ENCODE measurements at places on chromosomes 12 and 14.

DNA sequence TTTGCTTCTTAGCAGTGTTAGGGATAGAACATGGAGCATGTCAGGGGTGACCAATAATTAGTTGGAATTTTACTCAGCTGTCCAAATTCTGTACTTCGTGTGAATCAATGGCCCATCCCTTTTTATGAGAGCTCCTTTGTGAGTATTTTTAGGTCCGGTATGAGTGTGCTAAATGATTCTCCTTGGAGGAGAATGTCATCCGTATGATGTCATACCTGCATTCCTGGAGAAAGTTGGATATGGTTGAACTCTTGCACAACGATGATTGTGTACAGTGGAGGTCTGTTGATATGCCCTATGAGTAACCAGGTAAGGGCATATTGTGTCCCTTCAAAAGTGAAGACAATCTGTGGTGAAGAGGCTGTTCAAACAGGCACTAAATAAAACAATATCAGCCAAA, 400.8 kb downstream of the GXYLT1 start:
- DNase-seq = no peak

GRCh38 chr12:54459355-54459754, 14.0 kb downstream of the GTSF1 start:
- no peak for DNase-seq

DNA sequence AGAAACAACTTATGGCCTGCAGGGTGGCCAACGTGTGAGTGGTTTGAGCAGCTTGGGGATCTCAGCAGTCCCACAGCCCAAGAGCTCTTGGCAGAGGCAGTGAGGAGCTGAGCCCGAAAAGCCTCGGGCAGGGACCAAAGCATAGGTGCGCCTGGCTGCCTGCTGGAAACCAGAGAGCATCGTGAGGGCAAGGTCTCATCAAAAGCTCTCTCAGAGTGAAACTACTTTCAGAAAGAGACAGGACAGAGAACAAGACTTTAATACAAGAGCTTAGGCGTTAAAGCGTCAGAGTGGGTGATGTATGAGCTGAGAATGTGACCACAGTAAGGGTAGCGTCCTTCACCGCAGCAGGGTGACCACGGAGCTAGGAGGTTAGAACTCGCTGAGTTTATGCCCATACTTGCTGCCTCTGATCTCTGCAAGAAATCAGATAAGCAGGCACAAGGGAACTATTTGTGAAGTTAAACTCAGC, 30.8 kb downstream of the LGMN start:
- no peak for DNase-seq

DNA sequence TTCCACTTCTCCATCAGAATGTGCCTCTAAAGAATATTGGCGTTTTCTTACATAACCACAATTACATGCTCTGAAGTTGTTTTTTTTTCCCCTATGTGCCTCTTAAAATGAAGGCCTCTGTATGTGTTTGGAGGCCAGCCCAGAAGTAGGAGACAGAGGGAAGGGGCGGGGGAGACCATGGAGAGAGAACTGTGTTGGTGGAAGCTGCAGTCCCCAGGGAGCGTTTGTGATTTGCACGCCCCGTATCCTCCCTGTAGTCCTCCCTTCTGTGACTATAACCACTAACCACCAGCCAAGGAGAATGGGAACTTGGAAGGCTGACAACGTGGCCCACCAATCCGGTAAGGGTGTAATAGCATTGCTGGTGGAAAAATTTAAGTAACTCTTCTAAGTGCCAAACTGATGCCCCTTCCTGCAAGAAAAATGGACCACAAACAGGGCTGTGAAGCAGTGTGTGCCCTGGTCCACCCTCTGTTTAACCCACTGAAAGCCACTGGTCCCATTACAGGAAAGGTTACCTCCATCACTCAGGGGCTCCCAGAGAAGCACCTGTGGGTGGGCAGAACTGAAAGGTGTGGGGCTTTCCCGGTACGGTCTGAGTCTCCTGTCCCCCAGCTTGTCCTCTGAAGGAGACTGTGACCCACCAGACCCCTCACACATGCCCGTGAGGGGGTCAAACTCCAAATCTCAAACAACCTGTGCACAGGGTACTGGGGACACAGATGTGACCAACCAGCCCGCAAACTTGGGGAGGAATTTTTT, 36.8 kb downstream of the CCDC88C start:
- DNase-seq = no peak

DNA sequence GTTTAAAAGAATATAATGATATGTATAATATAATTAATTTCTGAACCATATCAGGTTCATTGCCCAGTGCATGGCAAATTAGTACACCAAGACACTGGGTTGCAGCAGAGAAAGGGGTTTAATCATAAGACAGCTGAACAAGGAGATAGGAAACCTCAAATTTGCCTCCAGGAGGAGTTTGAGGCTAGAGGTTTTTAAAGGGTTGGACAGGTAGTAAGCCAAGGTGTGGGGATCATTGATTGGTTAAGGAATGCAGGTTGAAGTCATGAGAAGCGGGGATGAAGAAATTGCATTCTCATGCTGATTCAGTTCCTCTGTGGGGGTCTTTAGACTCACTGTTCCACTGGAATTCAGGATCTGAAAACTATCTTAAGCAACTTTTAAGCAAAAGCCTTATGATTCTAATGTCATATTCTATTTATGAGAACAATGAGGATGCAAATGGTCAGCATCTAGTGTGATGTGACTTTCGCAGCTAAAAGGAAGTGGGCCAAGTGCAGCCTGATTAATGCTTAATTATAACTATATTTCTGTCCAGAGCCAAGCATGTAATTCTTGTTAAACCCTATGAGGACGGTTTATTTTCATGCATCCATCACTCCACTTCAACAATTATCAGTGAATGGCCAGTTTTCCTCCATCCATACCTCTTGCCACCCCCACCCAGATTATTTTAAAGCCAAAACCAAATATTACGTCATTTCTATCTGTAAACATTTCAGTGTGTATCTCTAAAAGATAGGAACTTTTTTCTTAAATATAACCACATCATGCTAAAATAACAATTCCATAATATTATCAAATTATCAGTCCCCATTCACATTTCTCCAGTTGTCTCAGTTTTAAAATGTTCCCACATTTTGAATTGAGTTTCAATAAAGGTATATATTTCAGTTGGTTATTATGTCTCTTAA, 14.9 kb downstream of the RNF212B start:
- no peak for DNase-seq

GRCh38 chr14:105570482-105570881, 44.1 kb downstream of the TMEM121 start:
- DNase-seq = no peak

DNA sequence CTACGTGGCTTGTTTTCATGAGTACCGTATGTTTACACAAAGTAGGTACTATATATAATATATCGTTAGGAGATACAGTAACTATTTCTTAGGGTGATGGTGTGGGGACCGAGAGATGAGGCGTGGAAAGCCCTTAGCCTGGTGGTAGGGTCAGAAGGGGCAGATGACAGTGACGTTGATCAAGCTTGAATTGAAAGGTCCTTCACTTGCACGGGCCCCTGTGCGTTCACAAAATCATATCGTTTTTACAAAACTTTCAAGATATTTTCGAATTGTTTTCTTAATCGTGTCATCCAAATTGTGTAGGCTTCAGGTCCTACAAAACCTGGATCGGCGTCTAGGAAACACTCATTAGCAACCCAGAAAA, 881 bp upstream of the SOS2 start:
- no peak for DNase-seq

GRCh38 chr14:33909380-33910084, 41.3 kb downstream of the EGLN3 start:
- DNase-seq = no peak

DNA sequence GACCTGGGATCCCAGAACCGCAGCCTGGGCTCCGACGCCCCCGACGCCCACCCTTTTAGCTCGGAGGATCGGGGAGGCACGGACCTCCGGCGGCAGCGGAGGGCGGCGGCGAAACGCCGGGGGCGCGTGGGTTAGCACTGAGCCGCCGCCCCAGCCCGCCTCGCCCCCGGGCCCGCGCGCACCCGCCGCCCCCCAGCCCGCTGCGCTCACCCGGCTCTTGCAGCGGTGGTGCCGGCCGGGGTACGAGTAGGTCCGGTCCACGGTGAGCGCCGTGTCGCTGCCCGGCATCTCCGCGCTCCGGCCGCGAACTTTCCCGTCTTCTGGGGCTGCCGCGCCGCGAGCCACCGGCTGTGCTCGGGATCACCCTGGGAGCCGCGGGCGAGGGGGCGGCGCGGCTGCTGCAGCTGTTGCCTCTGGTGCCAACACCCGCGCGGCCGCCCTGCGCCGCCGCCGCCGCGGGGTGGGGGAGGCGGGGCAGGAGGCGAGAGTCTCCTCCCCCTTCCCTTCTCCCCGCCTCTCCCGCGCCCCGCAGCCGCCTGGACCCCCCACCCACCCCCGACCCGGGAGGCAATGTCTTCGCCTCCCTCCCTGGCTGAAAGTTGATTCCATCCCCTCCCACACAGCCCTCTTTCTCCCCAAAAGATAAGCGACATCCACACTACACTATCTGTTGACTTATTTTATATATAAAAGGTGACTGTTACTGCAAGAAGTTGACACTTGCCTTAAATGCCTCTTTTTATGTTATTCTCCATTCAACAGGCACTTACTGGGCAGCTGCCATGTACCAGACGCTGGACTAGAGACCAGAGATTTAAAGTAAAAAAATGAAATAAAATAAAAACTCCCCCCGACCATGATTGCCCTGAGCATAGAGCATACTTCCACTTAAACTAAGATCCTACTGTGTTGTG, at the start of gene TMCC3:
TSS of gene TMCC3 (minus strand) at position 415 of the 914 bp plus-strand sequence. CDS start at position 288, 127 bp downstream.
- DNase-seq = no peak

DNA sequence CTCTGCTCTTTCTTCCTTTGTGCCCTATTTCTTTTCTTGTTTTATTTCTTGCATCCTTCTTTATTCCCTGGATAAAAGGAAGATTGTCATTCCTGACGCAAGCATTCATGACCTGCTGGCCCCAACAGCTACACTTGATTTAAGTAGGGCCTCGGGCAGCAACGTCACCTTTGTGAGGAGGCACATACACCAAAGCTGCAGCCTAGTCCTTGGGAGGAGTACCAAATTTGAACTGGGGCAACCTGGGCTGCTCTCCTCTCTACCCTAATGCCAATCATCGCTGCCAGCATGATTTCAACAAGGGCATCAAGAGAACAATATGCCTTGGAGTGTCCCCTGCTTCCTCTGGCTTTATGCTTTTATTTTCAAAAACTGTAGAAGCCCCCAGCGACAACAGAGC, 76.4 kb downstream of the C12orf50 start:
- DNase-seq = no peak

DNA sequence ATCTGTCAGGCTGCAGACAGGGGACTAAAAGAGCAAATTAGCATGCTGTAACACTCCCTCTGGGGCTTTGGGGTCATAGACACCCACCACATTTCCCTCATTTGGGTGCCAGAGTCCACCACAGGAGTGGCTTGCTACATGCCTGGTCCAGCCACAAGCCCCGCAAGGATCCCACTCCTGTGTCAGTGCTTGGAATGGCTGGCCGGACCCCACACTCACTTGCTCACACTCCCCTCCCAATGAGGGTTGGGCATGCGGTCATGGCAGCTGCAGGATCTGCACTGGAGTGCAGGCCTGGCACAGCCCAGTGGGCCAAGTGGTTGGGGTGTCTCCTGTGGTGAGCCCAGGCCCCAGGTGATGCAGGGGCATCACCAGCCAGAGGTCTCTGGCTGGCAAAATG, 59.9 kb downstream of the TSPAN19 start:
- no peak for DNase-seq

DNA sequence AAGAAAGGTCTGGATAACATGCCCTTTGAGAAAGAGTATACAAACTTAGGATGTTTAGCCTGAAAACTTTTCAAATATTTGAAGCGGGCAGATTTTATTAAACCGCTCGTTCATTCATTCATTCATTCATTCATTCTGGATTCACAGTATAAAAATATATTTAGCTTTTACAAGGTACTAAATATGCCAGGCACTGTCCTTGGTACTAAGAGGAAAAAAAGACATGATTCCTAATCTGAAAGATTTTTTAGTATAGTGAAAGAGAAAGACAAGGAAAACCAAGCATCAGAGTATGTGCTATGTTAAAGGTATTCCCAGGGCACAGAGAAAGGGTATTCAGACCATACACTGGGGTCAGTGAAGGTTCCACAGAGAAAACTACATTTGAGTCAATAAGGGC, 299.7 kb downstream of the BCAT1 start:
- no peak for DNase-seq

DNA sequence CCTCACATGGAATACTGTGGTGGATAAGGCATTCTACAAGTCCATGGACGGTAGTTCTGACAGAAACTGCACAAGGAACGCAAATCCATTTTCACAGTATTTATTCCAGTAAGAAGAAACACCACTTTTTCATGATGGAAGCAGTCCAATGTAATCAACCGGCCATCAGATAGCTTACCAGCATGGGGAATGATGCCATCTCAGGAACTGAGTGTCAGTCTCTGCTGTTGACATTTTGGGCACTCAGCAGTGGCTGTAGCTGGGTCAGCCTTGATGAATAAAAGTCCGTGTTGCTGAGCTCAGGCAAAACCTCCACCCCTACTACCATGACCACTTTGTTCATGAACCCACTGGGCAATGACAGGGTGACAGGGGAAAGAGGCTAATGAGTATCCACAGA, 103.4 kb downstream of the PLCZ1 start:
- no peak for DNase-seq

- DNase-seq = no peak
Observed at GRCh38 chr14:90593254-90594040, 196.6 kb downstream of the CALM1 start.

DNA sequence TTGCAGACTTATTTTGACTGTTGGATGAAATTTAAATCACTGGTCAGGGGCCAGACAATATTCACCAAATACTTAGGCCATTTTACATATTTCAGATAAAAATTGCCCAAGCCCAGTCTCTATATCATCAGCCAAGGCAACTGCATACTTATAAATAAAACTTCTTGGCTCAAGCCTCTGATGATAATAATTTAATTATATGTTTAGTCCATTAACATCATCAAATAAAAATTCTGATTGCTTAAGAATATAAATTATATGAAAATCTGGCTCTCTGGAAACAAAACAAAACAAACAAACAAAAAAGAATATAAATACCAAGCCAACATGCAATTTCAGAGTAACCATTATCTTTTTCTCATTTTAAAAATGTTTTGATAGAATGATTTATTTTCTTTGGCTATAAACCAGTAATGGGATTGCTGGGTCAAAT, 165.2 kb downstream of the BTG1 start:
- DNase-seq = no peak

GRCh38 chr14:61296719-61297502, 15.8 kb upstream of the TMEM30B start:
- DNase-seq = no peak

DNA sequence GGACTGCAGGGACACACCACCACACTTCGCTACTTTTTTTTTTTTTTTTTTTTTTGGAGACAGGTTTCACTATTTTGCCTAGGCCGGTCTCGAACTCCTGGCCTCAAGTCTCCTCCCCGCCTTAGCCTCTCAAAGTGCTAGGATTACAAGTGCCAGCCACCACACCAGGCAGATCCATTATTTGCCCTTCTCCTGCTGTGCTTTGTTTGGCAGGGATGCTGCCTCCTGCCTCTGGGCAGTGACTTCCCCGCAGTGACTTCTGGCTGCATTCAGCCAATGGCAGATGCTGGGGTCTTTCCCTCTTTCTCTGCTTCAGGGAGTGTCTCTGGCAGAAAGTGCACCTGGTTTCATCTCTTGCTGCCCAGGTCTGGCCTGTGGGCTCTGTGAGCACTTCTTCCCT, 6.7 kb upstream of the MORN3 start:
- no peak for DNase-seq

GRCh38 chr12:127984386-127985055, 282.4 kb upstream of the TMEM132C start:
- DNase-seq = no peak

- no peak for DNase-seq
Observed at GRCh38 chr14:103109535-103110441, 13.5 kb upstream of the TNFAIP2 start.

- DNase-seq = no peak
Observed at GRCh38 chr12:125340791-125341190, 275.6 kb downstream of the AACS start.

Data from cortex of kidney (tissue), 1 donor.